ENCODE measurements at places on chromosomes 5 and 9. TPM values are rescaled to one million over a fixed set of nuclear protein-coding genes. Genes with fewer than 3 reads are reported as not detected.

SH3RF2 gene
- total RNA-seq: 2.4 TPM

CCL21 gene
- not detected for total RNA-seq

DNA sequence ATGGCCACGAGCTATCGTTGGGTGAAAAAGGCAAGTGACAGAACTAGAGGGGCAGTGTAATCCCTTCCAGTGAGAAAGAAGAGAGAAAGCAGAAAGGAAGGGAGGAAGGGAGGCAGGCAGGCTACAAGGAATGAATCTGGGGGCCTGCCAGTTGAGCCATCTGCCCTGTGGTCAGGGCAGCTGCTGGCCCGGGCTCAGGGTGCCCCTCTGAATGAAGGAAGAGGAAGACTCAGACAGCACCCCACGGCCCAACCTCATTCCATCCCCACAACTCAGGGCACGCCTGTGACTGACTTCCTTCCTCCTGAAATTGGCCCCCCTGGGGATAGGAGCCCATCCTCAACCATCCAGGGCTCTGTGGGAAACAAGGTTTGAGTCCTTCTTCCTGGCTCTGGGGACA is 20.3 kb upstream of the FLT4 start:
- DNase-seq: no peak

DNA sequence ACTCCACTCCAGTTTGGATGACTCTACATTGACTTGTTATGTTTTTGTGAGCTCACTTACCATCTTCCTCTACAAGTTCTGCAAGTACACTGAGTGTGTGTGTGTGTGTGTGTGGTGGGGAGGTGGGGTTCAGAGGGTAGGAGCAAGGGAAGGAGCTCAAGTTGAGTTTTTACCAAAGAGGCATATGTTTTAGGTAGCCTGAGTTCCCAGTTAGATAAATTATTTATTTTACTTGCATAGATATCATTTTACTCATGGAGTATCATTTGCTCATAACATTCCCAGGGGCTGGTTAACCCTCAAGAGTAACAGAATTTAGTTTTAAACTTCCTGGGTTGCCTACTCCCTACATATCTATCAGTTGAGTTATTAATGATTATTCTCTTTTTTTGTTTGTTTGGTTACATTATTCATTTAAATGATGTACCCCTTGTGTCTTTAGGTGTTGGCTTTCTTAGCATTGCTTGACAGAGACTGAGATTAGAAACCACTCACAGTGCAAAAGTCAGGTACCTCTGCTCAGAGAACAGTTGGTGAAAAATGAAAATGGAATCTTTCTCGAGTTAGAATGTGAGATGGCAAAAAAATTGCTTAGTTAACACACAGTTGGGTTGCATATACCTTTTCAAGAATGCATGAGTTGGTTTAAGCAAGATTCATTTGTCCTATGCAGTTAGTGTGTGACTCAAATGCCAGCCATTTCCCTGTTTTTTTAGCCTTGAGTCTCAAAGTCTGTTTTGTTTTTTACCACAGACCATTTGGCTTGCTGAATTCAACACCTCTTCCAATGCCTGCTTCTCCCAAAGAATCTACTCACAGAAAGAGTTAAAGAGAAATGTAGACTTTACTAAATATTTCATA is 29.2 kb downstream of the TNFSF8 start:
- DNase-seq: no peak

DNA sequence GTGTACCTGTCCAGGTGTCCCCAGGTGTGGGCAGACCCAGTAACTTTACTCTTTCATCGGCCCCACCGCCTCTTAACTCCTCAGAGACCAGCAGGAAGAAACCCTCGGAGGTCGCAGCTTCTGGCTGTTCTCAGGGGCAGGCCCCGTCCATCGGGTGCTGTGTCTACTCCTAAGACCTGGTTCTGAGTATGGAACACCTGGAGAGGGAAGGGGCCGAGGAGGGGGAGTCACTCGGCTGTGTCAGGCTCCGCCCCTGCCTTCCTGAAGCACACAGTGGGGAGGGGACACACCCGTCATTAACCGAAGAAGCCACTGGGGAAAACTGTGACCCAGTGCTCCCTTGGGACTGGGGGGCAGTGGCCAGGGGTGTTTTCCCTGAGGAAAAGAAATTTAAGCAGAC is 22.3 kb downstream of the NTNG2 start:
- DNase-seq: no peak

DNA sequence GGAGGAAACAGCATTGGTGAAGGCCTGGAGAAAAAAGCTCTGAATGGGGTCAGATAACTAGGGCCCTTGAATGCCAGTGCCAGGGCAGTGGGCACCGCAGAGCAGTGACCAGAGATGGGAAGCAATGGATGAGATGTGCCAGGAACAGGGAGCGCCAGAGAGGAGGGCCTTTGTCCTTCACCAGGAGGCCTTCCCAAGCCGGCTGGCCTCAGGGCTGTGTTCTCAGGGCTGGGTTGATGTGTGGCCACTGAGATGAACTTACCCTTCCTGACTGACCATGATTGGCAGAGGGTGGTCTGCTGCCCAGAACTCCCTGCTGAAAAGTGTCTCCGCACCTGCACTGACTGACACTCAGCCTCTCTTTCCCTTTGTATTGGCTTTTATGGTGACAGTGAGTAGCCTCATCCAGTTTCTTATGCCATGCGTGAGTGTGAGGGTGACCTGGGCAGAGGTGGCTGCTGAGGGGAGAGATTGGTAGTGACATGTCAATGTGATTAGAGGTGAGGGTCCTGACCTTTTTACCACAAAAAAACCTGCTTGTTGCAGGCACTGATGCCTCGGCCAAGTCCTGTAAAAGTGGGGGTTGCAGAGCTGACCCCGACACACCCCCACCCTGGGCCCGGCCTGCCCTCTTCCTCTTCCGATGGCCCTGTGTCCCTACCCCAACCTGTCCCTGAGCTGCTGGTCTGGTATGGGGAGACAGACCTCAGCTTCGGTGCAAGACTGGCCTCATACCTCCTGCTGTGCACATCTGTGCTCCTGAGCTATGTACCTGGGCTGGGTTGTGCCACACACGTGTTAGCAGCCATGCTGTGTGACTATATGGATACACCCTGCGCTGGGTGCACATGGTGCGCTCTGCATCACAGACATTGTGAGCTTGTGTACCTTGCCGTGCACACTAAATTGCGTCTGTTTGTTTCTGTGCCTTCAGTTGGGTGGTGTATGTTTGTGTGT is 57.1 kb upstream of the PSD2 start:
- no peak for DNase-seq

DNA sequence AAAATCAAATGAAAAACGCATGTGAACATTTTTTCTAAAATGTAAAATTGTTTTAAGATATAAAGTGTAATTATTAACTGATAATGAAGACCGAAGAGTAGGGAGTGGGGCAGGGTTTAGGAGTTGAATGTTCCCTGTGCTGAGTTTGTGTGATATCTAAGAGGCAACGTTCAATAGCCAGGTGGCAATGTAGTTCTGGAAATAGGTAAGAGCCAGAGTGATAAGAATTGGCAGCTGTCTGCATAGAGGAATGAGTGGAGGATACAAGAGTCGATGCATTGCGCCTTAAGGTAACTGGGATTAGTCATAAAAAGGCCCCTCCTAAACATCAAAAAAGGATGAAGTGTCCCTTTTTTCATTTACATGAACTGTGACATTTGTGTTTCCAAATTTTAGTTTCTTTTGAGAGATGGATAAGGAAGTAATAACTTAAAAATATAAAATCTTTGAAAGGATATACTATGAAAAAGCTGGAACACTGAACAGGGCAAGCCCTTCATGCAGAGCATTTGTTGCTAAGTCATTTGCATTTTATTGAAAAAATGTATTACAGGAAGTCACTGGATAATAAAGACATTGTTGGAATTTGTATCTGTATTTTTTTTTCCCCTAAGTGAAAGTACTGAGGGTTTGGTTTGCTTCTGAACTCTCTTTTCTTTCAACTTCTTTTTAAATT is 659.3 kb downstream of the ACTL7B start:
- DNase-seq: no peak
